ENCODE measurements at places on chromosomes 6 and 20. TPM values are rescaled to one million over a fixed set of nuclear protein-coding genes. Genes with fewer than 3 reads are reported as not detected.

The EDN1 gene
- total RNA-seq = under 0.01 TPM

The NR2E1 gene
- total RNA-seq = not detected

The IBTK gene
- 43.4 TPM for total RNA-seq

The MMP24 gene
- total RNA-seq = under 0.01 TPM

The DAAM2 gene
- 1.1 TPM for total RNA-seq

The HTR1E gene
- not detected for total RNA-seq

The NFATC2 gene
- total RNA-seq = under 0.01 TPM

The CYP39A1 gene
- total RNA-seq = 0.37 TPM

The ZNF165 gene
- 0.37 TPM for total RNA-seq

The DDAH2 gene
- total RNA-seq = 32.0 TPM

The VPS16 gene
- total RNA-seq = 54.4 TPM

The HIVEP2 gene
- 9.6 TPM for total RNA-seq

The TOP1 gene
- 19.2 TPM for total RNA-seq

The SLC22A2 gene
- not detected for total RNA-seq

The HLA-C gene
- 73.9 TPM for total RNA-seq

The VSX1 gene
- not detected for total RNA-seq

The CD24 gene
- not detected for total RNA-seq

The MYBL2 gene
- 12.1 TPM for total RNA-seq

The MOXD1 gene
- total RNA-seq = 14.3 TPM

The POM121L2 gene
- not detected for total RNA-seq

The SPATA25 gene
- 1.4 TPM for total RNA-seq

The TRIM31 gene
- not detected for total RNA-seq

The ENPP3 gene
- not detected for total RNA-seq

The TEAD3 gene
- total RNA-seq = 9.2 TPM

The KCNK16 gene
- not detected for total RNA-seq

The C20orf204 gene
- total RNA-seq = 0.98 TPM

The PPP1R11 gene
- total RNA-seq = 30.1 TPM

The PSMA7 gene
- total RNA-seq = 283 TPM

The ASIP gene
- total RNA-seq = not detected

The BPIFB1 gene
- not detected for total RNA-seq

The LY6G5C gene
- total RNA-seq = 0.39 TPM

The RBPJL gene
- not detected for total RNA-seq

The AIF1 gene
- total RNA-seq = not detected

The EPB41L1 gene
- 13.2 TPM for total RNA-seq

The HLA-F gene
- 4.8 TPM for total RNA-seq

The TCP11 gene
- 0.37 TPM for total RNA-seq

The COL19A1 gene
- total RNA-seq = 0.39 TPM

The DCDC2 gene
- under 0.01 TPM for total RNA-seq

The IL17F gene
- total RNA-seq = not detected

The DEF6 gene
- total RNA-seq = 0.37 TPM

The FANCE gene
- total RNA-seq = 8.1 TPM

The CGAS gene
- total RNA-seq = 3.3 TPM

The RNF217 gene
- 8.1 TPM for total RNA-seq

Measured in subcutaneous preadipocyte (primary cell).